ENCODE measurements at places on chromosomes 3 and 15.

DNA sequence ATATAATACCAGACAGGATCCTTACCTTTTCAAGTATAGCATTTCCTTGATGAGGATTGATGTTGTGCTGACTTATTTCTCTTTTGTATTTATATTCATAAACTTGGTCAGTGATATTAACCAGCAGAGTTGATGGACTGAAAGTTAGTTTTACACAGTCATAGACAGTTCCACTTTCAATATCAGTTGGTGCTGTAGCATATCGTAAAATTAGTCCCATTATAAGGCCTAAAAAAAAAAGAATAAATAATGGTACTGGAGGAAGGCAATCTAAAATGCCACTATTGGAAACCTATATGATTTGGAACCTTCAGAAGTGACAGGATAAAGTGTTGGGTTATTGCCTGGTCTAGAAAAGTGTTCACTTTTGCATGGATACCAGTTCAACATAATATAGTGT, 16.3 kb downstream of the SLC9A9 start:
- DNase-seq, result no peak

GRCh38 chr3:188349351-188349901, 195.5 kb downstream of the LPP start:
- DNase-seq, result no peak

DNA sequence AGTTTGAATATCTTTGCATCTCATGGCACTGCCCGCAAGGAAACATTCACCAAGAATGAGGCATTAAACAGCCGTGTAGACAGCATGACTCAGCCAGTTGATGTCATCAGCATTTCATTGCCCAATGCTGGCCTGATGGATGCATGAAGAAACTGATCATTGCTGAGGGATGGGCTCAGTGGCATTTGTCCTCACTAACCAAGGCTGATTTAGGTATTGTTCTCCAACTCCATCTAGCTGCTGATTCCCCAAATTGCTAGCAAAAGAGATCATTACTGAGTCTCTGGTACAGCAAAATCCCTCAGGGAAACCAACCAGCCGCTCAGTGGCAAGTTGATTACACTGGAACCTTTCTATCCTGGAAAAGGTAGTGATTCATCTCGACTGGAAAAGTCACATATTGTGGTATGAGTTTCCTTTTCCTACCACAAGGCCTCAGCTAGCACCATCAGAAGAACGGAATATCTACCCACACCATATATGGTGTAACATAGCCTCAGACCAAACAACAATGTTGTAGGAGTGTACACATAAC, 186.5 kb upstream of the GAP43 start:
- no peak for DNase-seq

DNA sequence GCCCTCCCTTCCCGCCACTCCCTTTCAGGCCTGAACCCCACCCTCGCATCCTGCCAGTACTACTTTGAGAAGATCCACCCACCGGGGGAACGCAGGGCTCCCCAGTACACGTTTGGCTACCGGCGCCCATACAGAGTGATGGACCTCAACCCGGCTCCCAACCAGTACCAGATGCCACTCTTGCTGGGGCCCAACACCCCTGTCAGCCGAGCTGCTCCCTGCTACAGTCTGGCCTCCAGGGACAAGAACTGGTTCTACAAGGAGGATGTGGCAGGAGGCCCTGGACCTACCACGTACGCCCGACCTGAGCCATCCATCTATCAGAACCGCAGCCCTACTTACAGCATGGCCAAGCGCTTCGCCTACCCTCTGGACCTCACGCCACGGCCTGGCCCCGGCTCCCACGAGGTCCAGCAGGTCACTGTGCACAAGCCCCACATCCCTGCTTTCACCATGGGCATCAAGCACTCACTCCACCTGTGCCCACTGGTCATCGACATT, 14.4 kb upstream of the CSPG4 start:
- no peak for DNase-seq

DNA sequence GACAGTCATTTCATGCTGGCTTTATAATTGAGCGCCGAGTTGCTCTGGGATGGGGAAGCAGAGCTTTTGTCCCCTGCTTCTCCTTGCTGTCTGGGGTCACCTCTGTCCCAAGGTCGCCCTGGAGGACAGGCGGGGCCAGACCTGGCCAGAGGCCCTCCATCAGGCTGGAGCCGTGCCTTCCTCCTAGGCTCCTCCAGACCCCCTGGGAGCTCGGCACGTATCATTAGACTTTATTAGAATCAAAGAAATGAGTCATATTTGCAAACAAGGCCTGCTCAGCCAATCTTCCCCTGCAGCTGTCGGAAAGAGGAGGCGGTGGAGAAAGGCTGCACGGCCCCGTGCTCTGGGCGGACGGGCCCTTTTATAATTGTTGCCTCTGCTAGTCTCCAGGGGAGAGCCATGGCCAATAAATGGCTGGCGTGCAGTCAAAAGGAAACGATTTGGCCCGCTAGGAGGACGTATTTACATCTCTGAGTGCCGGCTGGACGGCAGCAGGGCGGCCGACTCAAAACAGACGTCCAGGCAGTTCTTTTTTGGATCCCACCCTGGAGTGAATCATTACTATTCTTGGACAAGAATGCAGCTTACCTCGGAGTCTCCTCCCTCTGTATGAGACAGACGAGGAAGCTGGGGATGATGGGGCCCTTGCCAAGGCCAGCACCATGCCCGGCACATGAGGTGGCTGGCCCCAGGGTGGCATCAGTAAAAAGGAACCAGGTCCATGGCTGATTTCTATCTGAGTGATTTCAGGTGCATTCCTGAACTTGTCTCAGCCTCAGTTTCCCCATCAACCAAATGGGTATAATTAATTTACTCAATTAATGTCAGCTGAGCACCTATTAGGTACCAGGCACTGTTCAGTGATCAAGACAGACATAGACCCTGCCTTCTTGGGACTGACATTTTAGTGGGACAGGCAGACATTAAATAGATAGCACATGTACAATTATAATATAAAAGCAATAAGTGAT, 50.6 kb downstream of the SLC6A6 start:
- no peak for DNase-seq

- no peak for DNase-seq
Observed at GRCh38 chr3:180267202-180267843, 230.6 kb upstream of the PEX5L start.

- no peak for DNase-seq
Observed at GRCh38 chr3:70233112-70233511, 79.3 kb downstream of the MDFIC2 start.

- no peak for DNase-seq
Observed at GRCh38 chr15:36529296-36530011, 50.0 kb upstream of the CDIN1 start.

DNA sequence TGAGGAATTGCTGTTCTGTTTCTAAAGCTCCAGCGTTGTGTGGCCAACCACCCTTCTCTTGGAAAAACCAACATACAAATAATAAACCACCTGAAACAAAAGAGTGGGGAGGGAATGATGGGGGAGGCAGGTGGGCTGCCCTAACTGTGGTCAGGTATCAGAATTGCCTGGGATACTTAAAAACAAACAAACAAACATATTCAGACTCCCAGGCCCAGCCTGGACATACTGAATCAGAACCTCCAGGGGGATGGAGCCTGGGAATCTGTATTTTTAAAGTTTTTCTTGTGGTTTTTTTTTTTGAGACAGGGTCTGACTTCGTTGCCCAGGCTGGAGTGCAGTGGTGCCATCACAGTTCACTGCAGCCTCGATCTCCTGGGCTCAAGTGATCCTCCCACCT, 4.4 kb downstream of the SLC6A6 start:
- DNase-seq, result no peak

DNA sequence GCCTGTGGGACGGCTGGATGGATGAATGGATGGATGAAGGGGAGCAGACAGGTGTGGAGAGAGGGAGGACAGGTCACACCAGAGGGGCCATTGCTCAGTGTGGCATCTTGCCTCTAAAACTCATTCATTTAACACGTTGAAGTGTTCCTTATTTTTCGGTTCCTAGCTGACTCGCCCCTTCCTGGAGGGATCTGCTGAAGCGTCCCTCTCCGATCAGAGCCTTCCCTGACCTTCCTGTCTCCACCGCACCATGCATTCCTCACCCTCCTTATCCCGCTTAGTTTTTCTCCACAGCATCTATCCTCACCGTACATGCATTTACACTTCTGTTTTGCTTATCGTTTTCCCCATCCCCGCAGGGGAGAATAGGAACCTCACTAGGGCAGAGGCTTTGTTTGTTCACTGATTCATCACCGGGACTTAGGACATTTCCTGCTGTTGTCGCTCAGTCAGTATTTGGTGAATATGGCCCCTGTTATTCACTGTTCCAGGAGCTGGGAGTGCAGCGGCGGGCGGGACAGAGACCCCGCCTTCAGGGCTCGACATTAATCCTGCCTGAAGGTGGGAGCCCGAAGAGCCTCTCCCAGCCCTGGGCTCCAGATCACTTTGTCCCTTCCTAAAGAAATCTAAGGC, 32.0 kb downstream of the FOXL2 start:
- no peak for DNase-seq

GRCh38 chr3:160822936-160823335, 66.9 kb downstream of the PPM1L start:
- no peak for DNase-seq

DNA sequence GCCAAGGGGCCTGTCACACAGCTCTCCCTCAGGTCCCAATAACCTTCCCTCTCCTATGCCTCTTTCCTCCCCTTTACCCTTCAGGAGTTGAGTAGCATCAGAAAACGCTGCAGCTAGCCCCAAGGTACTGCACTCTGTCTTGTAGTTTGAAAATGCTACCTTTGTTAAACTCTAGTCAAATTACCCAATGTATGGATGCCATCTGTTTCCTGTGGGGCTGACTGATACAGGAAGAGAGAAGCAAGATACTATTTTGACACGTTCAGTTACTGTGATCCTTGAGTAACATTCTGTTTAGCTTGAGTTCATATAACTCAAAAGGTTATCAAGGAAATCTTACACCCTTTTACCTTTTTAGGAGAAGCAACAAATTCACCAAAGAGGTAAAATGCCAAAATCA, 493.1 kb downstream of the FHIT start:
- no peak for DNase-seq

DNA sequence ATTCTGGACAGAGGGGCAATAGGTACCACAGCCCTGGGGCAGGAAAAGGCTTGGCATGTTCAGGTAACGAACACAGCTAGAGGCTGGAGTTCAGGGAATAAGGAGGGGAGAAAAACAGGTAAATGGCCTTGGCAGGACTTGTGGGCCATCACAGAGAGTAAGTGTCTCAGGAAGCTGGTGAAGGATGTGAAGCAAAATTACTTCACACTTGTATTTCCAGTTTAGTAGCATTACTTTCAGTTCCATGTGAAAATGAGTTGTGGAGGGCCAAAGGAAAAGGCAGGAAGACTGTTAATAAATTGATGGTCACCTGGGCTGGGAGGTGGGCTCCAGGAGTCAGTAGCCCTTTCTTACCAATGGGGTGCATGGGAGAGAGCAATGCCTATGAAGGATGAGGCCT, 25.6 kb downstream of the TRIM42 start:
- DNase-seq, result no peak

GRCh38 chr3:120763601-120764000, 21.1 kb downstream of the GTF2E1 start:
- no peak for DNase-seq

GRCh38 chr3:71466483-71466882, 117.0 kb downstream of the FOXP1 start:
- no peak for DNase-seq

GRCh38 chr3:136381051-136381450, 130.9 kb downstream of the PCCB start:
- no peak for DNase-seq

GRCh38 chr3:116299646-116300081, 145.6 kb downstream of the LSAMP start:
- no peak for DNase-seq

GRCh38 chr15:82854554-82854953, 45.1 kb downstream of the WHAMM start:
- no peak for DNase-seq

DNA sequence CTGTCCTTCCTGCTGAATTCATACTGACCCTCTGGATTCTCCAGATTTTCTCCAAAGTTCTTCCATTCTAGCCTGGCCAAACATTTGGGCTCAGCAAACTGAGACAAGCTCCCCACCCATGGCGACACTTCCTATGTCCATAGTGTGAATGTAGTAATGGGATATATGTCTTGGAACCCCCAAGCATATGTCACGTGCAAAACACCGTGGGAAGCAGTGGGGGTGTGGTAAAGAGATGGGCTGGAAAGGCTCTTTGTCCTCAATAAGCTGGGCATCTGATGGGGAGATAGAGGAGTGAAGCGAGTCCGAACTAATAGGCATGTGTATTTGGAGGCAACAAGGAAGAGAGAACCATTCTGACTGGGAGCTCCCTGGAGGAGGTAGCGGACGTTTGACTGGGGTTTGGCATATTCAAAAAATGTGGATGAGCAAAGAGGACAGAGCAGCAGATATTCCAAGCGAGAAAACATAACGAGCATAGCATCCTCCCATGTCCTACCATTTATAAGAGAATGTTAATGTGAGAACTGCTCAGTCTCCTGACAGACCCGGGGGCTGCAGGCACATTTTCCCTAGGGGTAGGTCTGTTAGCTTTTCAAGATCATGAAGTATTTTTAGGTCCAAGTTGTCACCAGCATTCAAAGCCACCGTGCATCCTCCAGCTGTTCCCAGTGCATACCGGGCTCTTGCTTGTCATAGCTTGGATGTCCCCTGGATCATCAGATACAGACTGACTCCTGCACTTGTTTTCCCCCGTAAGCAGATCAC, 25.6 kb downstream of the TPM1 start:
- DNase-seq, result no peak

DNA sequence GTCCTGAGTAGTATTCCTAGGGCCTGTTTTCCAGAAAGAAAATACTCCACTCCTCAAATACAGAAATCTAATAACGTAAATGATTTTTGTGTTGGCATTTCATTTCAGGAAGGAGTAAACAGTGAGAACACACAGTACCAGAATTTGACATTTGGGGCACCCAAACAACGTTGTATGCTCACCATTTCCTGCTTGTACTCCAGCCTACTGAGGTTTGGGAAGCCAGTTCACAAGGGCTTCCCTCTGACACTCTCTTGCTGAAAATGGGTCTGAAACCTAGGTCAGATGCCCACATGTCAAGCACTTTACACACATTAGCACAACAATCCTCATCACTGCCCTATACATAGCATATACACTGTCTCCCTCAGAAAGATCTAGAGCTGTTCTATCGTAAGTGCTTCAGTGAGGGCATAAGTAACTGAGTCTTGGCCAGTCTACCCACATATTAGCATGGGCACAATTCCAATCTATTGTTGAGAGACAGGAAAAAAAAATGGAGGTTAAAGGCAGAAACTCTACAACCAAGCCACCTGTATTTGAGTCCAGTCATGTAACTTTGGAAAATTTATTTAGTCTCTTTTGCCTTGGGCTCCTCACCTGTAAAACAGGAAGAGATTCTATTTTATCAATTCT, 43.5 kb upstream of the RSL24D1 start:
- no peak for DNase-seq
